Left forelimb (tissue), 1 donor: ENCODE measurements at places on chromosomes 4 and X.

DNA sequence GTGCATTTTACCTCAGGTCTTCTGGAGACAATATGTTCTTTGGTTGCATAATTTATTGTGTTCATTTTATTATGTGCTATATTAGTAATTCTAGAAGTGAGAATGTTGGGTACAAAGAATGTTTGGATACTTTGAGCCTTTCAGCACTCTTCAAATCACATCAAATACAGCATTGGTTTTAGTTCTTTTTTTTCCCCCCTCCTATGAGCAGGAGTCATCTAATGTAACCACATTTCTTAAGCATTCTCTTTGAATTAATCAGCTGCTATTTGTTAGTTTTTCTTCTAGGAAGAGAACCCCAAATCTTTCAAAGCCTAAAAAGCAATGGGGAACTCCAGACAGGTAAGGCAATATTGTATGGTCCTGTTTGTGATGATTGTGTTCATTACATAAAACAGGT lies 46.7 kb downstream of the ARL9 start:
- DNase-seq = no peak

DNA sequence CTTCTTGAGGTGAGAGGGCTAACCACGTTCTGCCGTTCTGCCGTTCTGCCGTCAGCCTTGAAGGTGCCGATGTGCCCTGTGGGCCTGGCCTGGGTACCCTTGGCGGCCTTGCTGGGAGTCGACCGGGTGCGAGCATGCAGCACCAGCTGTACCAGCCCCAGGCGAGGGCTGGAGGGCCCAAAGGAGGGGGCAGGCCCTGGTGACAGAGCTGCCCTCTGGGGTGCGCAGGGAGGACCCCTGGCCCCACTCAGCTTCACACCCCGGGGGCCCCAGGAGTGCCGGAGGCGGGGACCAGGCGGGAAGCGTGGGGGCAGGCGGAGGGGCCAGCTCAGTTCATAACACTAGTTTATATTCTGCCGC lies 22.1 kb downstream of the UVSSA start:
- DNase-seq = no peak

- DNase-seq = no peak
These were observed 85.9 kb downstream of the PRKX start for GRCh38 chrX:3627594-3627993.

DNA sequence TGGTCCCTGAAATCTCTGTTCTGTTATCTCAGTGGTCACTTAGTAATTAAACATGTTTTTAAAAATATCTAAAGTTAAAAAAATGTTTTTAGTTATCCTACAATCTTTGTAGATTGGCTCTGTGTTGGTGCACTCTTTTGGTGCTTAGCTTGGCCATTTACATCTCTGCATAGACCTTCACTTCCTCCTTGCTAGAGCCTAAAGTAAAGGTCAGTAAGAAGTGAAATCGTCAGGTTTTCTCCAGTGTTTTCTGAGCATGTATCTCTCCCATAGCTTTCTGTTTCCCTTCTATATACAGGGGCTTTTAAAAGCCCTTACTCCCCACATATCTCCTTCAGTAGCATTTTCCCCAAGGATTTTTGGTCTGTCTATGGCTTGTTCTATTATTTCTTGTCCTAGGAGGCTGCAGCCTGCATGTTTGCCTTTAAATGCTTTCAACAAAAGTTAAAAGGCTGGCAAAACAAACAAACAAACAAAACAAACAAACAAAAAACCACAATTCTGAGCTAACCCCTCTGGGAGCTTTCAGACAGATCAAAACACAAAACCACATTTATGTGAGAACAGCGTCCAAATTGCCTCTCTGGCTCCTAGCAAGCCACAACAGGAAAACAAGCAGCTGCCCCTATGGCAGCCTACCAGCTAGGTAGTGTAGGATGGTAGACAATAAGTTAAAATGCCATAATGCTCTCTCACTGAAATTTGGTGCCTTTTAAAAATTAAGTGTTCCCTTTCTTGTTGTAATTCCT lies 27.3 kb upstream of the GPRASP2 start:
- no peak for DNase-seq

DNA sequence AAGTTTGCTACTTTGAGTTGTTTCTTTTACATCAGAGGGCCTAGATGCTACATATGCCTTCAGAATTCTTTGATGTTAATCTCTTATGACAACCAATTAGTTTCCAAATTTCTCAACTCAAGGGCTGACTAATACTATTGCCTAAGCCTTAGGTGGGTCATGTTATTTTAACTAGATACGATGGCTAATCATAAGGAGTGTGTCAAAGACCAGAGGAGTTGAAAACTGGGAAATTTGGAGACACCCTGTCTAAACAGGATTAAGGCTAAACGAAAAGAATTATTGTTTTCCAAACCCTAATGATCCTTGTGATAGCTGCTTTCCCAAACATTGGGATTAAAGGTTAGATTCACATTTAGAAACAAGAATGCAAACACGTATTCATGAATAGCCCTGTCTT lies 228.5 kb downstream of the PCDH7 start:
- no peak for DNase-seq

DNA sequence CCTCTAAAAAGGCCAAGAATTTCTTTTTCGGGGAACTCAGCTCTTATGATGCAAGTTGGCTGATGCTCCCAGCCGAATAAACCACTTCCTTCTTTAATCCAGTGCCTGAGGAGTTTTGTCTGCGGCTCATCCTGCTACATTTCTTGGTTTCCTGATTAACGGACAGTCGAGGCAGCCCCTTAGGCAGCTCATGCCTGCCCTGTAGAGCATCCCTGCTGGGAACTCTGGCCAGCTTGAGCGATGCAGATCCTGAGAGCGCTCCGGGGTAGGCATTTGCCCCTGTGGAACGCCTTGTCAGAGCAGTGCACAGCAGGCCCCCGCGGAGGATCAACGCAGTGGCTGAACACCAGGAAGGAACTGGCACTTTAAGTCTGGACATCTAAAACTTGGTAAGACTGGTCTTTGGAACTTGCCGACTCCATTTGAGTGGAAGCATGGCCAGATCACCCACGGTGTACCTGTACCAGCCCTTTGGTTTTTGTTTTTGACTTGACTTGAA lies 3.1 kb downstream of the CT45A10 start:
- DNase-seq = no peak

- DNase-seq = no peak
These were observed 108.3 kb downstream of the TBC1D19 start for GRCh38 chr4:26692014-26692726.

DNA sequence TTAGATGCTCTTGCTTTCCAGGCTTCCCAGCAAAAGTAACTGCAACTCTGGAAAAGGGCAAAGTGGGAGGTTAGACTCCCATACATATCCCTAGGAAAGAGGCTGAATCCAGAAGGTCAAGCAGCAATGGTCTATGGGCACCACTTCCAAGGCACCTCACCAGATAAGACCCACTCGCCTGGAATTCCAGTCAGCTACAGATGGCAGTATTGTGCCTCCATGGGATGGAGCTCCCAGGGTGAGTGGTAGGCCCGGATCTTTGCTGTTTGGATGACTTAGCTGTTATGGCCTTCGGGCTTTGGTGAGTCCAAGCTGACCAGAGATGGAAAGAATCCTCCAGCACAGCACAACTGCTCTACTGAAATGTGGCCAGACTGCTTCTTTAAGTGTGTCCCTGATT lies 688.0 kb downstream of the PCDH19 start:
- no peak for DNase-seq
